ENCODE measurements at places on chromosomes 2 and 18.

DNA sequence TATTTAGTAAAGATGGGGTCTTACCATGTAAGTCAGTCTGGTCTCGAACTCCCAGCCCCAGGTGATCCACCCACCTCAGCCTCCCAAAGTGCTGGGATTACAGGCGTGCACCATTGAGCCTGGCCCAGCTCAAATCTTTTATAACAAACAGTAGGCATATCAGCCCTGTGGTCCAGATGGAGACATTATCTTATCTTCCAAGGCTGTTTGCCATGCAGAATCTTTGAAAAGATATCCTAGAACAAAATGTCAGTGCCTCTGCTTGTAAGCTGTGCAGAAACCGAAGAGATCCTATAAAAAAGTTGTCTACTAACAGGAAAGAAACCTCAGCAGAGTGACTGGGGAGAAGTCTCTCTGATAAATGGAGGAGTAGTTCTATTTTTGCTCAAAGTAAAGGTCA, 142.1 kb downstream of the PTH2R start:
- no peak for DNase-seq

DNA sequence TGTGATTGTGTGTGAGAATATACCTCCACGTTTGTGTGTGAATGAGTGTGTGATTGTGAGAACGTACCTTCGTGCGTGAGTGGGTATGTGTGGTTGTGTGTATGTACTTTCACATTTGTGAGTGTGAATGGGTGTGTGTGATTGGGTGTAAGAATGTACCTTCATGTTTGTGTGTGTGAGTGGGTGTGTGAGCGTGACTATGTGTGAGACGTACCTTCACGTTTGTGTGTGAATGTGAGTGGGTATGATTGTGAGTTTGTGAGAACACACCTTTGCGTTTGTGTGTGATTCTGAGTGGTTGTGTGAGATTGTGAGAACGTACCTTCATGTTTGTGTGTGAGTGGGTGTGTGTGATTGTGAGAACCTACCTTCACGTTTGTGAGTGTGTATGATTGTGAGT, 5.8 kb upstream of the ADCY3 start:
- DNase-seq = no peak

GRCh38 chr2:110678457-110679336, 834 bp upstream of the BUB1 start:
- DNase-seq = peak; percentile 59

DNA sequence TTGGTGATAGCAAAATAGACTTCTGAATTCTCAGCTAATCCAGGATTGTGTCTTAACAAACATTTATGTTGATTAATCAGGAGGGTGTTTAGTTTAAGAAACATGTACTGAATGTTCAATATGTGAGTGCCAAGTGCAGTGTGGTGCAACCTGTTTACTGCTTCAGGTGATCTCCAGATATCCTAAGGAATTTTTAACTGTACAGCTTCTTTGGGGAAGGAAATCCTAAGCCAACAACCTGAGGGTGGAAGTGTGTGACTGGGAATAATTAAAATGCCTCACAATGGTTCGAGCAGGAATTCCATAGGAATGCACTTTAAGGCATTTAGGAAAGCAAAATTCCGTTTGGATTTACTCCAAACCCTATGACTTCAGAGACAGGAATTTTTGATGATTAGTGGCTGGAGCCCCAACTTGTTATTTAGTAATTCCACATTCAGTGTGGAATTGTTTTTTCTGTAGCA, 16.4 kb downstream of the CRIM1 start:
- no peak for DNase-seq

GRCh38 chr18:58350526-58350925, 278.4 kb downstream of the ALPK2 start:
- DNase-seq = no peak

DNA sequence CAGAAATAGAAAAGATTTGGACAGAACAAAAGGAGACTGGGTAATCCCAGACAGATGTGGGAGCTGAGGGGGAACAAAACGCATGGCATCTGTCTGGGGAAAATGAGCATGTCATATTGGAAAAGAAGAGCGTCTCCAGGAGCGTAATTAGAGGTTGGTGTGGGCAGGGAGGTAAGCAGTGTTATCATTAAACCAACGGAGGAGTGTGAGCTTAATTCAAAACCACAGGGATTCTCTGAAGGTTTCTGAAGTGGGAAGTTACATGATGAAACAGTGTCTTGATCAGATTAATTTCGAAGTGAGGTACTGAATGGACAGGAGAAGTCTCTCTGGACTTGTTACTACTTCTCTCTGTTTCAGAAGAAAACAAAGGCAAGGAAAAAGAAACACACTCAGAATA, 53.3 kb downstream of the DTNB start:
- DNase-seq = no peak

- no peak for DNase-seq
Observed at GRCh38 chr2:230231251-230231650, 5.7 kb downstream of the SP140 start.

- no peak for DNase-seq
Observed at GRCh38 chr2:240865391-240865790, 3.2 kb upstream of the AGXT start.
